ENCODE measurements at places on chromosomes 7 and 10. TPM values are rescaled to one million over a fixed set of nuclear protein-coding genes. Genes with fewer than 3 reads are reported as not detected.

- no peak for DNase-seq
Measured at GRCh38 chr10:3892440-3893425, 107.7 kb upstream of the KLF6 start.

GRCh38 chr10:110074298-110074697 lies 66.5 kb downstream of the ADD3 start:
- no peak for DNase-seq

GRCh38 chr10:102421757-102422512 lies 1.3 kb downstream of the FBXL15 start:
- DNase-seq = no peak

VAX1 gene
- total RNA-seq = not detected

DNA sequence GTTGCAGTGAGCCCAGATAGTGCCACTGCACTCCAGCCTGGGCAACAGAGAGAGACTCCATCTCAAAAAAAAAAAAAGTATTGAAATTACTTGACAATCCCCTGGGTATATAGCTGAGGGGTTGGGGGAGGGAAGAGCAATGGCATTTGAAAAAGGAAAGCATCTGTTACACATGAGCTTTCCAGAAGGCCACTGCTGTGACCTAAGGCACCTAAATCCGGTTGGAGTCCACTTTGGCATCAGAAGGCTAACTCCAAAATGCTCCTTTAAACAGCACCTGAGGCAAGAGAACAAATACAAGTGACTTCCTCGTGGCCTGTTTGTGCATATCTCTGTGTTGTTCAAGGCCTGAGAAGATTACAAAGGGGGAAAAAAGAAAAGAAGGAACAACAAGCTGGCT lies 74.8 kb upstream of the PALS2 start:
- no peak for DNase-seq

CFTR gene
- 0.19 TPM for total RNA-seq

CYP3A4 gene
- not detected for total RNA-seq

- no peak for DNase-seq
Measured at GRCh38 chr7:125833839-125834238, 904.2 kb upstream of the POT1 start.

ADIRF gene
- 33.0 TPM for total RNA-seq

DNA sequence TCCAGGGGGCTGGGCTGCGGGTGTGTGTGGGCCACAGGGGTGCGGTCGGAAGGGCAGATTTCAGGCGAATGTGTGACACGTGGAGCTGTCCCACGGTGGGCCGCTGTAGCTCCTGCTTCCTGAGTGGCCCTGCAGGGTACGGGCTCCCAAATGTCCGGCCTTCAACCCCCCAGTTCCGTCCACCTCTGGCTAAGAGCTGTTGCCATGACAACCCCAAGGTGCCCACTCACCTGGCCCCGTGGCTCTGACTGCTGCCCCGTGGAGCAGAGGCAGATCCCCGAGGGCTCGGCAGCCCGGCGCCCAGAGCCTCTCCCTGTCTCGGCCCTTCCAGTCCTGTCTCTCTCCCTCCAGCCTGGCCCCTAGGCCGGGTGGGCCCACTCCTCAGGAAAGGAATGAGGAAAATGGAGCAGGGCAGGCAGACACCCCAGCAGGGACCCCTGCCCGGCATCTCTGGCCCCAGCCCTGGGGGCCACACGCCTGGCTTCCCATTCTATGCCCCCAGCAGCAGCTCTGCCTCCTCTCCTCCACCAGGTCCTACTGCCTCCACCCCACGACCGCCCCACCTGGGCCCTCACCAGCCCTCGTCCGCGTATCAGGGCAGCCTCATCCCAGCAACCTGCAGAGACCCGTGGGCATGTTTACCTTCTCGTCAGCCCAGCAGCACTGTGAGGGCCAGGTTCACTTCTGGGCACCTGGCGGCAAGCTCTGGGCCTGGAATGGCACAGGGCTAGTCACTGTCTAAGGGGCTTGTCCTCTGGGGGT lies 215.6 kb downstream of the ELFN1 start:
- no peak for DNase-seq

GRCh38 chr7:128923411-128923800 lies 12.9 kb upstream of the KCP start:
- DNase-seq = peak; percentile 22

NUPR2 gene
- not detected for total RNA-seq

DNA sequence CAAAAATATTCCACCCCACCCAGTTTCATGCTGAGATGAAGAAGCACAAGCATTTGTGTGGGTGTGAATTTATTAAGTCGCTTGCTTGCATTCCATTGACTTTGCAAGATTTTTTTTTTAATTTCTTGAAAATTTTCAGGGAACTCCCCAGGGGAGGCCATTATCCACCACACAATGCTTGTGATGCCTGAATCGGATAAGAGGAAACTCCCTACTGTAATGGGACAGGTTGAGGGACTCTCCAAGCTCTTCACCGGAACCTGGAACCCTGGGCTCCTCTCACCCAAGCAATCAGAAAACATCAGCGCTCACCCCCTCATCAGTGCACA lies 153.6 kb upstream of the ZMIZ1 start:
- no peak for DNase-seq

STOX1 gene
- 0.19 TPM for total RNA-seq

- DNase-seq = no peak
Measured at GRCh38 chr10:2948127-2948854, 119.1 kb upstream of the PFKP start.

C10orf143 gene
- 2.6 TPM for total RNA-seq

- DNase-seq = no peak
Measured at GRCh38 chr7:108190891-108191290, 60.7 kb upstream of the LAMB4 start.

DNA sequence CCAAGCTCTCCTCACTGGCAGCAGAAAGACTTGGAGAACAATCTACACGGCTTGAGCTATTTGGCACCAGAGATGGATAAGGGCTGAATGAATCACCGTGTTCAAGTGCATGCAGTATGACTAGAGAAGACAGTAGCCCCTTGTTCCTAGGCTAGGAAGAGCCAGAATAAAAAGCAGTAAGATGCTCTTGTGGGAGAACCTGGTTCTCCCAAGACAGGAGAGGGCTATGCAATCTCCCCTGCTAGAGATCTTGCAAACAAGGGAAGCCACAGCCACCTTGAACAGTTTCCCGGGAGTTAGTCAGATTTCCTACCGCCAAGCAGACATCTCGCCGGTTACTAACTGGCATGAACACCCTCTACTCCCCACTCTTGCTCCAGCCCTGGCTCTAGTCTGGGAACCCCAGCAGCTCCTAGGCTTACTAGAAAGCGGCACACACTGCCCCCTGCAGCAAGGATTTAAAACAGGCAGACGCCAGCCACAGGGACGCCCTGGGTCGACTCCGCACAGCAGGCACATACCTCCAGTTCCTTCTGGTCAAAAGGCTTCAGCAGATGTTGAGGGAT lies 107.3 kb downstream of the SMURF1 start:
- DNase-seq = peak; percentile 74

GRCh38 chr10:13809427-13809826 lies 222.7 kb downstream of the PRPF18 start:
- DNase-seq = no peak

HOXA13 gene
- not detected for total RNA-seq

OR6V1 gene
- total RNA-seq = not detected

DNA sequence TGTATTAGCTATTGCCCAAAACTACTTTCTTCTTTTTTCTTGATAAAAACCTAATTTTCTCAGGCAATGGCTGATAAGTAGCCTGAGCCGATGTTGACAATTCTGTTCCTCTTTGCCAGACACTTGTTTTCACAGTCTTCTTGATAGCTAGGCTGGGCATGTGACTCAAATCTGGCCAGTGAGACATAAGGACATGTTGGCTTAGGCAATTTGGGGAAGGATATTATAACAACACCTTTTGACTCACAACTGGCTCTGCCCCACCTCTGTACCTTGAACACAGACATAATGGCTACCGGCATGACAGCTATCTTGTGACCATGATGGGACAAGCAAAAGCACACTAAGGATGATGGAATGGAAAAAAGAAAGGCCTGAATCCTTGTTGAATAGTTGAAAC lies 72.9 kb upstream of the GPR22 start:
- no peak for DNase-seq

LRRC18 gene
- not detected for total RNA-seq

DNA sequence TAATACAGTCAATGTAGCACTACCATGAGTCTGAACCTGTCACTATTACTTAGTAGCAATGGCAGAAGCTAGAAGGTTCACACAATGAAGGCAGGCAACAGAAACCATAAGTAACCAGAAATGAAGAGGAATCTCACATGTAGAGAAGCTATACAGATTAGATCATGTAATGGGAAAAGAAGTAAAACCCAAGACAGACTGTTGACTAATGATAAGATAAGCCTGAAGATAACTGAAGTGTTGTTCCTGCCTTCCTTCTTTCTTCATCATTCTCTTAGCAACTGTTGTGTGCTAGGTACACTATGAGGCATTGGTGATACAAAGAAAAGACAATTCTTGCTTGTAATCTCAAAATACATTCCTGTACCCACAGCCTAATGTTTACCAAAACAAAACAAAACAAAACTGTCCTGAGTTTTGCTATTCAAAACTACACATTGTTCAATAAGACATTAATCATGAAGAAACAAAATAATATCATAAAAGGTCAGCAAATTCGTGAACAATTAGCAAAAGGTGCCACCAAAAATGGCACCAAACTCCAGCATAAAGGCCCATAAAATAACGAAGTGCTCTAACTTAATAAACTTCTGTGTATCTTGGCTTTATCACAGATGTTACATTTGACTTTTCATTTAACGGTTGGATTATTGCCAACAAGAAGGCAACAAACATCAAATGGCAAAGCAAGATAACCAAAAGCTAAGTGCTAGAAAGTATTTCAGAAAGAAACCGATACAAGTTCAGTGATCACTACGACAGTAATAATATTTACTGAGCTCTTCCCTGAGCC lies 27.1 kb downstream of the ZNF800 start:
- DNase-seq = no peak

DNA sequence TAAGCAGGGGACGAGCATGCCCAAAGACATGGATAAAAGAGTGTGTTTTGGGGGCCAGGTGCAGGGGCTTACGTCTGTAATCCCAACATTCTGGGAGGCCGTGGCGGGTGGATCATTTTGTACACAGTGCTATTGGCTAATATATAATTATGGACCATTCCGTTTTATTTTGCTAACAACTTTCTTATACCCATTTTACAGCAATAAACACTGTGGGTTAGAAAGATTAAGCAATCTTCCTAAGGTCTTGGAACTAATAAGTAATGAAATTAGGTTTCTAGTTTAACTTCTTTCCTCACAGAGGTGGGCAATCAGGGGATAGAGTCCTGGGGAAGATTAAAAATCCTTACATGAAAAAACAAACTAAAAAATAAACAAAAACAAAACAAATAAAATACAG lies 3.4 kb downstream of the GGCT start:
- DNase-seq = no peak

GRCh38 chr10:93819520-93819919 lies 61.8 kb downstream of the LGI1 start:
- DNase-seq = no peak

DNA sequence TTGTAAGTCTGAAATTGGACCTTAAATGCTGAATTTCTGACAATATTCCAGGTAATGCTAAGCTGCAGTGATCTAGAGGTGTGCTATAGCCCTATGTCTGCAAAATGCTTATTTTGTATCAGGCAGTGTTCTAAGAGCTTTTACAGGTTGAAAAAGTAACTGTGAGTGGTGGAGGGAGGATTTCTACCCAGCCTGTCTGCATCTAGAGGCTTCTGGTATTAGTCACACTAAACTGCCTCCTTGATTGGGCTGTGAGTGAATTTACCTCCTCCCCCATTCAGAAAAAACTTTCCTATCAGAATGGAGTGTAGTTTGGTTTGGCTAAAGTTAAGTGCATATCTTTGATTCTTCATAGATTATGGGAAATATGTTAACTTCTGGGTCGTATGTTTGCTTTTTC lies 56.8 kb downstream of the BBS9 start:
- DNase-seq = no peak

GRCh38 chr10:31099664-31100063 lies 68.0 kb upstream of the ZNF438 start:
- DNase-seq = no peak

GRCh38 chr7:94154858-94155257 lies 150.7 kb upstream of the BET1 start:
- DNase-seq = no peak

IKZF1 gene
- 2.2 TPM for total RNA-seq

- DNase-seq = no peak
Measured at GRCh38 chr10:17536221-17536620, 81.0 kb downstream of the HACD1 start.

POP7 gene
- 25.1 TPM for total RNA-seq

- DNase-seq = no peak
Measured at GRCh38 chr7:24521917-24522623, 51.2 kb upstream of the PALS2 start.

- peak; percentile 49 for DNase-seq
Measured at GRCh38 chr10:86368046-86368445, 1.5 kb upstream of the GRID1 start.

DNA sequence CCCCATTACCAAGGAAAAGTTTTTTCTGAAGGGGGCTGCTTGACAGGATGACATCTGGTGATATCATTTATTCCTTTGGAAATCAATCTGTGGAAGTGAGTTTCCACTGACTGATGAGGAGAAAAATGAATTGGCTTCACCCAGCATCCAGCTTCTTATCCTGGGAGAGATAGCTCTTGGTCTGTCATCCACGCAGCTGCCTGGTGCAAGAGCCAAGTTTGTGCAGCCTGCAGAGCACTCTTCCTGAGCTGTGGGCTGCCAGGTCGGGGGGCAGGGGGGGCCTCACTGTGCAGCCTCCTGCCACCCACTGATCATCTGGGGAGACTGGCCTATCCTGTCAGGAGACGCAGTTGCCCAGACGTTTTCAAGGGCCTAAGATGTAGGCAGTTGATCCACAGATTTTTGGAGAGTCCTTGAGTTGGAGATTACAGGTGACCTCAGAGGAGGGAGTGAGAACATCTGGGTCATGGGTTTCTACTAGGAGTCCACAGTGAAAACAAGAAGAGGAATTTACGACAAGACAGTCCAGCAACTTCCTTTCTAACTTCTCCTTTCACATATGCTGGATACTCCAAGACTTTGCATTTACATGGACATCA lies 75.4 kb downstream of the EGFR start:
- DNase-seq = no peak

SRRM3 gene
- 7.6 TPM for total RNA-seq

DNA sequence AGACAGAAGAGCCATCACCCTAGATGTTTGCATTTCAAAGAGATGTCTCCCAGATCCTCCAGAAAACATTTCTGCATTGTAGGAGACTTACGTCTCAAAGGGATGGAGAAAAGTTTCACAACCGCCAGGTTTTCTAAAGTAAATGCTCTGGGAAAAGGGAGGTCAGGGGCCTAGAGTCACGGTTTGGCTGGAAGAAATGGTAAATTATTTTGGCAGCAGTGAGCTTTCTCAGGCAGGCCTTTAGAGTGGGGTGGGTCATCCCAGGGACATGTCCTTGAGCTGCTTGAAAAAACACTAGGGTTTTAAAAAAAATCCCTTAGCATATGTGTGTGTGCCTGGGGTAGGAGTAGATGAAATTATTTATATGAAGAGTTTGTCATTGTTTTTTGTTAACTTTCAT lies 728.8 kb downstream of the TYW1 start:
- no peak for DNase-seq

- DNase-seq = no peak
Measured at GRCh38 chr10:121310151-121310711, 288.0 kb downstream of the FGFR2 start.

Data from cardiac septum (tissue), 1 donor.